ENCODE measurements at places on chromosomes 3 and 15. TPM values are rescaled to one million over a fixed set of nuclear protein-coding genes. Genes with fewer than 3 reads are reported as not detected.

GHSR gene
- total RNA-seq = not detected

IQCH gene
- total RNA-seq = 0.98 TPM

FSIP1 gene
- total RNA-seq = 0.21 TPM

CACNA1D gene
- total RNA-seq = not detected

GRM2 gene
- total RNA-seq = not detected

SEMA6D gene
- total RNA-seq = not detected

AHSG gene
- not detected for total RNA-seq

NLGN1 gene
- total RNA-seq = not detected

ESYT3 gene
- 1.1 TPM for total RNA-seq

SLC24A5 gene
- total RNA-seq = not detected

ANKRD34C gene
- not detected for total RNA-seq

EEF1AKMT4 gene
- 2.7 TPM for total RNA-seq

COL6A6 gene
- total RNA-seq = not detected

CA12 gene
- total RNA-seq = not detected

LMCD1 gene
- total RNA-seq = 0.94 TPM

EPHA6 gene
- total RNA-seq = not detected

GALNT15 gene
- not detected for total RNA-seq

CACNA2D2 gene
- 0.89 TPM for total RNA-seq

DLEC1 gene
- total RNA-seq = 0.17 TPM

IQCF5 gene
- total RNA-seq = not detected

ZDHHC3 gene
- 31.0 TPM for total RNA-seq

P2RY12 gene
- not detected for total RNA-seq

SELENOT gene
- 68.4 TPM for total RNA-seq

Measured in activated naive CD4-positive, alpha-beta T cell treated with anti-CD3 and anti-CD28 coated beads for 36 hours (primary cell).